DMS 273 treated with DMSO at 0.1 percent for 48 hours (cell line): ENCODE measurements at places on chromosomes 12 and 14.

- DNase-seq: no peak
Observed at GRCh38 chr14:61557262-61557661, 138.1 kb upstream of the HIF1A start.

GRCh38 chr12:109289551-109289950 lies 19.5 kb downstream of the FOXN4 start:
- peak; percentile 79 for DNase-seq

GRCh38 chr12:614411-614970 lies 48.8 kb downstream of the NINJ2 start:
- DNase-seq: no peak

DNA sequence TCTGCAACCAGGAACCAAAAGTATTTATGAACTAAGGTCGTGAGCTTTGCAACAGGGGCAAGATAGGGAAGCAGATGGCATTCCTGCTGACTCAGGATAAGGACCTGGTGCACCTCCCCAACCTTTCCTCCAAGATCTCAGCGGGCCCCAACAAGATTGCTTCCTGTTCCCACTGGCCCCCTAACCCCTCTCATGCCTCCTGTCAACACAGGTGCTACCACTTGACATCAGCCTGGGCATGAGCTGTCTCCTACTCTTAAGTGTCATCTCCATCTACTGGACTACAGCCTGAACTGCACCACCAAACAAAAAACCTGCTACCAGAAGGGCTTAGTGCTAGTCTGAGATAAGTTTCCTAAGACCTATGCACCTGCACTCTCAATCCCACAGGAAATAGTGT lies 32.7 kb downstream of the MED6 start:
- no peak for DNase-seq

DNA sequence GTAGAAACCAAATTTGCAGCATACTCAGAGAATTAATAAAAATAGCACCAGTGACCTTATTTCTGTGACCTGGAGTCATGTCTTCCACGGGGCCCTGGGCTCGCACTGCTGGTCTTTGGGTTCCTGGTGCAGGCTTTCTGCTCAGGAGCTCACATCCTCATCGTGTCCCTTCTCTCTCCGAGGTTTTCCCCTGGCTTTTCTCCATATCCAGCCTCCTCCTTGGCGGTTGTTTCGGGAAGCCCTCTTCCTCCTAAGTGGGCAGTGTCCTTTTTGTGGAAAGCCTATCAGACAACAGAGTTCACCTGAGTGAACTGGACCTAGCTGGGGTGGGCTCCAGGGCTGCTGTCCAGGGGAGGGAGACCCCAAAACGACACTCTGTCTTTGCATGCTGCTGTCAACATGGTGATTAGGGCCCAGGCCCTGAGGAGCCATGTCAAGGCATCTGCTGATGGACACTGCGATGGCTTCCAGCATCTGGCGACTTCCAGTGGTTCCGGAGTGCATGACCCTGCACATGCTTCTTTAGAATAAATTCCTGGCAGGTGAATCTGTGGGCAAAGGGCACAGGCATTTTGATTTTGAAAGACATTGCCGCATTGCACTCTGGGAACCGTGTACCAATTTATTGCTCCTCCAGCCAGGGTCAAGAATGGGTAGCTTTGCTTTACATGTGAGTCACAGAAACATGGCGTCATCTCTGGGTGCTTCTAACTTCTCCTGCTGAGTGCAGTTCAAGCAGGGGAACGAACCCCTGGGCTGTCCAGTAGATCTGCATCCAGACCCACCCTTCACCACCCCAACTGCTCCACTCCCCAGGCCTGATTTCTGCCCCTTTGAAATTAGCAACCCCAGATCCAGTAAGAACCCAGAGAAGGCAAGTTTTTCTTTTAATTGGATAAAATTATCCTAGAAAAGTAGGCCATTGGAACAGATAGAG lies 136.8 kb downstream of the ADGRD1 start:
- DNase-seq: no peak
